ENCODE measurements at places on chromosomes 4 and X.
A peak's percentile ranks its signal among the peaks of the same experiment; 100 is the strongest.

GRCh38 chr4:67087897-67088296 lies 457.4 kb downstream of the CENPC start:
- DNase-seq = no peak

- DNase-seq = no peak
These were observed 16.3 kb upstream of the MAOB start for GRCh38 chrX:43898406-43899035.

GRCh38 chrX:137847376-137847775 lies 281.4 kb downstream of the ZIC3 start:
- DNase-seq = no peak

DNA sequence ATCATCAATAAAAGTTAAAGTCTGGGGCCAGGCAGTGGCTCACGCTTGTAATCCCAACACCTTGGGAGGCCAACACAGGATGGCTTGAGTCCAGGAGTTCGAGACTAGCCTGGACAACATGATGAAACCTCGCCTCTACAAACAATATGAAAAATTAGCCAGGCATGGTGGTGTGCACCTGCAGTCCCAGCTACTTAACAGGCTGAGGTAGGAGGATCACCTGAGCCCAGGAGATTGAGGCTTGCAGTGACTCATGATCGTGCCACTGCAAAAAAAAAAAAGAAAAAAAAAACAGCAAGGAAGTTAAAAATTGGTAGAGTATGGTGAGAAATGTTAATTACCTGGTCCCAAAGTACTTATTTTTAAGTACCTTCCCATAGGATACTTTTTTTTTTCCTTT lies 27.5 kb downstream of the FBXW7 start:
- no peak for DNase-seq

DNA sequence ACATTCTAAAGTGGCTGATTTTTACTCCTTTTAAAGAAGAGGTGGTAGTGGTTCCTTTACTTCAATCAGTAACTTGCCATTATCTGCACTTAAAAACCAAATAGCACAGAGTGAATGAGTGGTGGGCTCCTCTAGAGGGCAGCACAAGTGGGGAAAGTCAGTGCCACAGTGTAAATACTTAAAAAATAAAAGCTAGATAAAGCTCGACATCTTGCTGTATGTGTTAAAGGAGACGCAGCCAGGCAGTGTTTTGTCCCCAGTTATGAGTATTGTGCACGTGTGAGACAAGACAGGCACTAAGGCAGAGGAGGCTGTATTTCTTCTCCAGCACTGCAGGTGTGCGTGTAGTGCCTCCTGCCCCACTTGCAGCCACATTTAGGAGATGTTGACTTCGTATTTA lies 24.6 kb downstream of the NAP1L5 start:
- no peak for DNase-seq

DNA sequence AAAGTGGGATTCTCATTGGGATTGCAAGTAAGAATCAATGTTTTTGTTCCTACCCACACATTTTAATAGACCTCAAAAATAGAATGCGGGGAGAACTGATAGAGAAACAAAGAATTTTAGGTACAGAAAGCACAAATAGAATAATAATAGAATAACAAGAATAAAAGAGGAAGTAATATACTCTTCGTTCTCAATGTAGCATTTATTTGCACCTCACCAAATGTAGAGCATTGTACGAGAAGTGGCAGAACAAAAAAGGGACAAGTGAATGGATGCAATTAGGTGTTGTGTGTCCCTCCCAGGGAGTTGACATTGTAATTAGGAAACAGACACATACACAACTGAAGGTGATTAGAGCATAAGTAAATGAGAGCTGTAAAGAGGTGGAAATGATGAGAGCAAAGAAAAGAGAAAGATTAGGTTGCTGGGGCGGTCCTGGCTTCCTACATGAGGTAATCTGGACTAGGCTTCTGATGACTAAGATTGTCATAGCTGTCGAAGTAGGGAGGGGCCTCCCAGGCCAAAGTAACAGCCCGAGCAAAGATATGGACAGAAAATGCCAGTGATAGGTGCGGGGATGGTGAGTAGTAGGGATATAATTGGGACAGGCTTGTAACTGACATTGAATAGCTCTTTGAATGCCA lies 10.4 kb downstream of the RAB9A start:
- DNase-seq = no peak

DNA sequence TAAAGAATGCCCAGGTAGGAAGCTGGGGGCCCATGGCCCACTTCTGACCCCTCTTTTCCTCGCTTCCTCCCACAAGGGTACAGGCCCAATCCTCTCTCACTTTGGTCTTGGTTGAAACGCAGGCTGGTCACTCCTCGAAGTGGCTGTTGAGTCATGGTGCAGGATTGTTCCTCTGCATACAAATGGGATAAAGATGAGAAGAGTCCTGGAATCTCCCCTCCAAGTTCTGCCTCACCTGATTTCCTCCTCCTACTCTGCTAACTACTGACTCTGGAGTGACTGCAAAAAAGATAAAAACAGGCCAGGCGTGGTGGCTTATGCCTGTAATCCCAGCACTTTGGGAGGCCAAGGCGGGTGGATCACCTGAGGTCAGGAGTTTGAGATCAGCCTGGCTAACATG lies 1.7 kb downstream of the WDR45 start:
- DNase-seq = no peak

GRCh38 chr4:39231660-39232059 lies 49.3 kb downstream of the WDR19 start:
- DNase-seq = no peak

DNA sequence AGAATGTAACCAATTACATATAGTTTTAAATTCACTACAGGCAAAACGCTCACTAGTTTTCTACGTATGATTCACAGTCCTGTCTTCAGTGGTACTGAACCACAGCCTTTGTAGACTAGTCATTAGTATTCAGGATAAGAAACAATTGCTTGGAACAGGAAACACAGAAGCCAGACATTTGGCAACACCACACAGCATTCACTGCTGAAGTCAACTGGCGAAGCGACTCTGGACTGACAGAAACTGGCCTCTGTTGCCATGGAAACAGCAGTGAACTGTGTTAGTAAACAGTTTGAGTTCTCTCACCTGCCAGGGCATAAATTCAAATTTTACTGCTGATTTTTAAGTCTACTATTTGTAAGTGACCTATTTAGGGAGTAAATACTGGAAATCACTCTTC lies 57.6 kb downstream of the MAPK10 start:
- peak; percentile 73 for DNase-seq

GRCh38 chr4:186216465-186217024 lies 10.8 kb upstream of the KLKB1 start:
- no peak for DNase-seq

DNA sequence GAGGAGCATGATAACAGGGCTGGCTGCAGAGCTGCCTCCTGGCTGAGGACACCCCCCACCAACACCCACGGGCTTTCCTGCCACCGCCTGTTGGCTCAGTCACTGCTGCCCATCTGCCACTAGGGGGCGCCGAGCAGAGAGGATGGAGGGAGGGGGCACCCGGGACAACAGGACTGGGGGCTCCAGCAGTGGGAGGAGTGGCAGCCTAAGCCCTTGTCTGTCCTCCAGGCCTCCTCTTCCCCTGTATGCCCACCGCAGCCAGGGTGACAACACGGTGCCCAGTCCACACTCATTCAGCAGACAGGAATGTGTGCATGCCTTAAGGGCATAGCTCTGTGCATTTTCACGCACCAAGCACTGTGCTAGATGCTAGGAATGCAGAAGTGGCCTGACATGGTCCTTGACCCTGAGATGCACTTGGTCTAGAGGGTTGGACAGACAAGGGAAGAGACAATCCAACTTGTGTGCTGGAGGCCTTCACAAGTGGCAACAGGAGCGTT lies 149.9 kb downstream of the AMMECR1 start:
- DNase-seq = peak; percentile 11

- no peak for DNase-seq
These were observed 139.9 kb downstream of the CHIC2 start for GRCh38 chr4:53924333-53925049.

- DNase-seq = no peak
These were observed 230.6 kb downstream of the PCDH7 start for GRCh38 chr4:30950737-30951136.

GRCh38 chrX:9873952-9874351 lies 87.7 kb downstream of the SHROOM2 start:
- DNase-seq = peak; percentile 42

GRCh38 chrX:22206781-22207180 lies 65.9 kb upstream of the CBLL2 start:
- no peak for DNase-seq

- DNase-seq = no peak
These were observed 24.1 kb downstream of the CSF2RA start for GRCh38 chrX:1292575-1293290.

DNA sequence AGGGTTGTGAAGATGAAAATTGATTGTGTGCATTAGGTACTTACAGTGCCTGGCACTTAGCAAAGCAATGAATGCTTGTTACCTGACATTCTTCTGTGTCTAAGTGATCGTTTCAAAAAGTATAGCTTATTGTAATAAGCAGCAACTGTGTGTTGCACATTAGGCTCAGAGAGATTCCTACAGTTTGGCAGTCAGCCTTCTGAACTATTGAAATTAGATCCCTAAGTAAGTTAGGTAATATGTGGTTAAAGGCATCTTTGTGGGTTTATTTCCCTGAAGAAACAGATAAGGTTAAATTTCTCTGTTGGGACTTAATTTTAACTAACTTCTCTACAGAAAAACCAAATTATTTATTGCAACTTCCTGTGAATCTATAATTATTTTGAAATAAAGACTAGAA lies 93.4 kb downstream of the REPS2 start:
- no peak for DNase-seq

GRCh38 chr4:6499238-6499600 lies 26.8 kb upstream of the PPP2R2C start:
- no peak for DNase-seq

- peak; percentile 12 for DNase-seq
These were observed 12.6 kb downstream of the NOCT start for GRCh38 chr4:139028191-139028661.

DNA sequence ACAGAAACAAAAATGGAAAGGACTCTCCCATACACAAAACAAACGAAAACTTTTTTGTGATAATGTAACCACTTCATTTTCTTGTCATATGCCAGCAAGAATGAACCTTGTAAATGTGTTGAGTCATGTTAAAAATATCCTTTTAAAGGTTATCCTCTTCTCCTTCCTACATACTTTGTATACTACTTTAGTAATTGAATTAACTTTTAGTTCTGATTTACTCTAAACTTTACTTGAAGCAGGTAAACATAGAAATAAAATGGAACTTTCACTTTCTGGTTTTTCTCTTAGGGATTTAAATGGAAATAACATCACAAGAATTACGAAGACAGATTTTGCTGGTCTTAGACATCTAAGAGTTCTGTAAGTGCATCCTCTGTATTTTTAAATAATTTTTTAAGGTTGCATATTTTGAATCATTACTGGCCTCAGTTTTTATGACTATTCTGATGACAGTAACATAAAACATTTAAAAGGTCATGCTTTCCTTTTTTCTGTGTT lies 4.7 kb downstream of the SLIT2 start:
- DNase-seq = no peak

DNA sequence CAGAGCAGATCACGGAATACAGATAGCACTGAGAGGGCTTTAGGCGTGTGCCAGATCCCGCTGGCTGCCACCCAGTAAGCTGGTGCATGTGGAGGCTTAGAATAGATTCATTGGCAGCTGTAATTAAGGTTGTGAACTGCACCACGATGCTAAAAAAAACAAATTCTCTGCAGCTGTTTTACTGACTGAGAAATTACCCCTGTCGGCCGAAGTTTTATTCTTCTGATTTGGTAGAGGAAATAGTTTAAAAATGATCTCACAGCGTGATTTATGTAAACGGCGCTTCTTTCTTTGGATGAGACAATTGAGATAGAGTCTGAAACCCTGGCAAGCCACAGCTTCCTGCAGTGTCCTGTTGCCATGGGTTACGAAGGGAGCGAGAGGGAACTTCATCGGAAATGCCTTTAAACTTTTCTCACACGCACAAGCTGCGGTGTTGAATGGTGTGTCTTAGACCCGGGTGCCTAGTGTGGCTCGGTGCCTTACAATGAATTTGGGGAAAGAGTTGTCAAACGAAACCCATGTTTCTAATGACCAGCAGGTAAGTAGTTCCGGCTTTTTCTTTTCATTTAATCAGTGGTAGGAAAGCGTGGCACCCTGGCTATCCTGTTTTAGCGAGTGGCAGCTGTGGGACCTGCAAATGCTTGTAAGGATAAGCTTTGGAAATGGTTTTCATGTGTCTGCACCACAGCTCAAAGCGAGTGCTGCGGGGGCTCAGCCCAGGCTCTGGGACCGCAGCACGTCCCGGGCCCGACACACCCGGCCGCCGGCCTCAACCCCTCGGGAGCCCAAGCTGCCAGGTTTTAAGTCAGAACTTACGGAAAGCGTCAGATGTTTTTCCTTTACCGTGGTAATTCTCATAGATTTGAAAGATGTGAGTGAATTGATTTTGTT lies 71.7 kb upstream of the HGFAC start:
- no peak for DNase-seq

- no peak for DNase-seq
These were observed 129.4 kb downstream of the CLCN4 start for GRCh38 chrX:10286195-10286594.

DNA sequence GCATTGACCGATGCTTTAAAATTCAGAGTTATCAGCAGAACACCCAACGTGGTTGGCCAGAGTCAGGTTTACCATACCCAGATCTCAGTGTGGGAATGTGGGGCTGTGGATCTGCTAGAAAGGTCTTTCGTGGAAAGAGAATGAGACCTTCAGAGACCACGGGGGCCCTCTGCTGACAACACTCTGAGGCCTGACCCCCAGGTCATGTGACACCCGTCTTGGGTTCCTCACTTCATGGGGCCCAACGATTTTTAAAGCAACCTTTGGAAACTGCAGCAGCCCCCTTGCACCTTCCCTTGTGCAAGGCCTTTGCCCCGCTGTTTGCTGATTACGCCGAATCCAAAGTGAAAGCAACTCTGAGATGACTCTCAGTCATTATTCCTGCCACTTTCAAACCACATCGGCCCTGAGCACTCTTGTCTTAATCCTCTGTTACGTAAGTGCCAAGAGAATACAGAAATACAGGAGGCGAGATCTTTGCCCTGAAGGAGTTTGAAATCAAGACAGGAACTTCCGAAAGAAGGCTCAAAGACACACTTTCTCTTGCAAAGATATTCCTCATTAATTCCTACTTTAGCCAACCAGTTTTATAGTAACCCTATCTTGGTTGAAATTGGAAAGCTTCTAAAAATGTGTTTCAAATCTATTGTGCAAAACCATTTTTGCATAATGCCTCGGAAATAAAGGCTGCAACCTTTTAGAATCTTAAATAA lies 88.3 kb downstream of the EVC2 start:
- no peak for DNase-seq

- no peak for DNase-seq
These were observed 6.8 kb downstream of the PDS5A start for GRCh38 chr4:39970671-39971640.

- DNase-seq = no peak
These were observed 134.9 kb upstream of the PJA1 start for GRCh38 chrX:69299951-69300714.

DNA sequence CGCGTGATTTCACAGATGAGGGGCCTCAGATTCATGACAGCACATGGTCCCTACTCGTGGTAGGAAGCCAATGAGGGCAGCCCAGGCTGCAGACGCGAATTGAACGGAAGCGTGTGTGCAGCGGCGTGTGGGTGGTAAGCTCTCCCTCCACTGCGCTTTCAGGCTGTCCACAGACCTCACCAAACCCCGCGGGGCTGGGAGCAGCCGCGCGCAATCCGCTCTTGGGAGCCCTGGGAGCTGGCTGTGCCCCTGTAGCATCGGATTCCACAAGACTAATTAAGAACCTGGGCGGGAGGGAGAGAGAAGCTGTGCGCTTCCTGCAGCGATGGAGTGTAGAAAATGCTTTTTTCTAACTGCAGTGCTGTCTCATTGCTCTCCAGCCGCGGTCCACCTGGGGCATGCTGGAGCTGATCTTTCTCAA lies 134.9 kb downstream of the STOX2 start:
- DNase-seq = no peak

- no peak for DNase-seq
These were observed 427.5 kb downstream of the RPA4 start for GRCh38 chrX:97311066-97311778.

Data from amygdala (tissue), 56 donors.